ENCODE measurements at places on chromosomes 5 and 9.

GRCh38 chr5:134555890-134556311, 30.4 kb downstream of the JADE2 start:
- DNase-seq: peak; percentile 92

- DNase-seq: no peak
Measured at GRCh38 chr9:106915851-106916250, 52.9 kb downstream of the ZNF462 start.

DNA sequence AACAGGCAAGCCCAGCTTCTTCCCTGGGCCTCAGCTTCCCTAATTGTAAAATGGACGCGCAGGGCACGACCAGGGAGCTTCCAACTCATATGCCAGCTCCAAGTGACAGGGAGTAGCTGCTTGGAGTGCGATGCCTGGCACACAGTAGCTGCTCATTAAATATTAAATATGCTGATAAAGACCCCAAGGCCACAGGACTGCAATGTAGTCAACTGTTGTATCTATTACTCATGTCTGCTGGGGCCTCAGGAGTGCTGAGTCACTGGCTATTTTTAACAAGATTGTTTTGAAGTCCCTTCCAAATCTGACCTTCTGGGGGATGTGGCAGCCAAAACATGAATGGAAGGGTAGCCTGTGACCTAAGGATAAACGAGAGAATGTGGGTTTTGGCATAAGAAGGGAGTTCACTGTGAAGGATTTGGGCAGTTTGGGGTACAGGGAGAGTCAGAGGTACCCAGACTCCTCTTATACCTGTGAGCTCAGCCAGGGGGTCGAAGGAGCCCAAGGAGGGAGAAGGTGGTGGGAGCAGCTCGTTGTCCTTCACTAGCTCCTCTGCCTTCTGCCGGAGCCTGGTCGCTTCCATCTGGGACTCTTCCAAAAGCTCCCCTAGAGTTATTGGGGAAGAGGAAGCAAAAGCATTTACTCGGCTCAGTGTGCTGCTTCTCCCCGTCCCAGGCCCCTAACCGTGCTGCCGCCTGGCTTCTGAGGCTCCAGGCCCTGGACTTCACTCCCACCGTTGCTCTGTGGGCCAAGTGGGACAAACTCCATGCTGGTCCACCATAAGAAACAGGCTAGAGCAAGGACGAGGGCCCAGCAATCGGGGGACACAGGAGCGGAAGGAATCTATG, 17.5 kb downstream of the TNIP1 start:
- peak; percentile 82 for DNase-seq

DNA sequence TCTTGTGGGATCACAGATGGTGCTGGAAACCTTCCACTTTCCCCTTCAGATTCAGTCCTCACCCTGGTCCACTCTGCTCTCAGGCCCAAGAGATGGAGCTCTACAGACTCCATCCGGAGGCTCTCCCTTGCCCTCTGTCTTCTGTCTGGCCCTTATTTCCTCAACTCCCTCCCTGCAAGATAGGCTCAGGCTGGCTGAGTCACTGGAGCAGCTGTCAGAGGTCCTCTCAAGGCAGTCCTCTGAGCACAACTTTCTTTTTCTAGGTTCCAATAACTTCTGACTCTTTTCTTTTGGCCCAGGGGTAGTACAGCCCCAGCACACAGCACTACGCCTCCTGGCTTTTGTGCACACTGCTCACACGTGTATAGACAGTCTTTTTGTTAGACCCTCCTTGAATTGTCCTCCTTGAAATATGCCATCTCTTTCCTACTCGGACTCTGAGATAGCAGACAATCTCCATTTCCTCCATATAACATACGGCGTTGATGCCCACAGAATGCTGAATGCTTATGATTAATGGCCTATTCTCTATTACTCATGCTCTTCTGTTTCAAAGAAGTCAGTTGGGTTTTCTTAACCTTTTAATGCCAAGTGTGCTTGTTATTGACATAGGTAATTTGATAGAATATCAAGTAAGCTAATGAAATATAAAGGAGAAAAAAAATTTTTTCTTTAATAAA, 193.1 kb downstream of the SLC12A2 start:
- no peak for DNase-seq

- no peak for DNase-seq
Measured at GRCh38 chr5:45261125-45261524, 435.1 kb downstream of the HCN1 start.

DNA sequence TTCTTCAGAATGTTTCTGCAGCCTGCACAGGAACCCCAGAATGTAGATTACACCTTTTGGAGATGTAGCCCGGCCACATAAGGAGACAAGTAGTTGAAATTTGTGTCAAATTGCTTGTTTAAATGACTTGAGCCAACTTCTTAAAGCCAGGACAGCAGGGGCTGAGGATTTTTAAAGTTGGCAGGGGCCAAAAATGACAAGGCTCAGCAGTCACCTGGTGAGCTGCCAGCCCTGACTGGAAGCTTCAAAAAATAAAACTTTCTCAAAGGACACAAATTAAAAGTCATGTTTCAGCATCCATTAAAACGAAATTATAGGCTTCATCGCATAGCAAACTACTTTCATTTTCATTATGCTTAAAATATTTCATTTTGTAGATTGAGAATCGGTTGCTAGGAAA, 340.3 kb upstream of the WWC1 start:
- DNase-seq: no peak

DNA sequence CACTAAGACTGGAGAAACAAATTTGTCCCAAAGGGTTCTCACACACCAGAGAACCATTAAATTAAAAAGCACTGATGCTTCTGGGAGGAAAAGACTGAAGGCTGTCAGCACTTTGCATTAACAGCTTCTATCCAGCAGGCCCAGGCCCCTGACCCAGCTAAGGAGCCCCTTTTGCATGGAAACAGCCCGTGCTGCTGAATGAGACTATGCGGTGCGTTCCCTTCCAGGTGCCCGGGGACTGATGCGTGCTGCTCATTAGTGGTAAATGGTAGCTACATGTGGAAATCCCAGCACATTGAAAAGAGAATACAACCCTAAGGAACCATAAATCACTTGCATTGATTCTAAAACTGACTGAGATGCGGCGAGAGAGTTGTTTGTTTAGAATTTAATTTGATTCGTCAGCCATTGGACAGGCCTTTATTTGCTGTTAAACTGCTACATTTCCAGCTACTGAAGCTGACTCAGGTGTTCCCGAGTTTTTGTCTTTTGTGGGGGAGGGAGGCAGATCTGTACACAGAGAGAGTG, 351.0 kb upstream of the SLC24A2 start:
- DNase-seq: no peak

DNA sequence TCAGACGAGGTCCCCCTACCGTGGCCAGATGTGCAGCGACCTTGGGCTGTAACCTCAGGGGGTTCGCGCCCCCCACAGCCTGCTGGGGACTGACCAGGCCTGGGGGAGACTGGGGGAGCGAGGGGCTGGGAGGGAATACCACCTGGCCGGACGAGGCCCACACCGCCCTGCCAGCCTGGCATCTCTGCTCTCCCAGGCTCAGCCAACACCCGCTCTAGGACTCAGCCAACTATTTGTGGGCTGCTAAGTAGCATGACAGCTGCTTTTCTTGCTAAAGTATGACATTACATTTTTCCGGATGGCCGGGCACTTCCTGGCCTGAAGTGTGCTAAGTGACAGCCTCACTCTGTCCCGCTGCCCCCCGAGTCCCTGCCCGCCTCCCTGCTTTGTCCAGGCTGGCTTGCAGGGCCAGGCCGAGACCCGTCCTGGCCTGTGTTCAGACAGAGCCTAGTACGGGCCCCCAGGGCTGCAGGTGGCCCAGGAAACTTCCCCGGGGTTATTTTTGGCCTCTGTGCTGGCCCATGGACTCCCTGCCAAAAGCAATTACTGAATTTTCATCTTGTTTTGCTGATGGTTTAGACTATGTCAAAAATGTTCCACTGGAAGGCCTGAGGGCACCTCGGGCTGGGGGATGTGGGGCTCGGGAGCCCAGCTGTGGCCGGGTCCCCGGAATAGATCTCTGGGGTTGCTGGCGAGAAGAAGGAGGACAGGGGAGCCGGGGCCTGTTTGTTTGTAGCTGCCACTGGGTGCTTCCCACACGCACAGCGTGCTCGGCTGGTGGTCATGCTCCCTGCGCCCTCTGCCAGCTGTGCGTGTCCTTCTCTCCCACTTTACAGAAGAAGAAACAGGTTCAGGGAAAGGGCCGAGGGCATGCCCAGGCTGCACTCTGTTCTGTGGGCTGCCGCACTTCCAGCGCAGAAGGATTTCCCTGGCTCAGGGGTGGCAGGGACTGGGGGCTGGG, 13.4 kb upstream of the SLC2A6 start:
- DNase-seq: no peak

DNA sequence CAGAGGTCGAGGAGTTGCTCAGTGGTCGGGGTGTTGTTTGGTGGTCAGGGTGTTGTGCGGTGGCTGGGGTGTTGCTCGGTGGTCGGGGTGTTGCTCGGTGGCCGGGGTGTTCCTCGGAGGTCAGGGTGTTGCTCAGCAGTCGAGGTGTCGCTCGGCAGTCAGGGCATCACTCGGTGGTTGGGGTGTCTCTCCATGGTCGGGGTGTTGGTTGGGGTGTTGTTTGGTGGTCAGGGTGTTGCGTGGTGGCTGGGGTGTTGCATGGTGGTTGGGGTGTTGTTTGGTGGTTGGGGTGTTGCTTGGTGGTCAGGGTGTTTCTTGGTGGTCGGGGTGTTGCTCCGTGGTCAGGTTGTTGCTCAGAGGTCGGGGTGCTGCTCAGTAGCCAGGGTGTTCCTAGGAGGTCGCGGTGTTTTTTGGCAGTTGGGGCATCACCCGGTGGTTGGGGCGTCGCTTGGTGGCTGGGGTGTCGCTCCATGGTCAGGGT, 11.0 kb upstream of the GPSM1 start:
- no peak for DNase-seq

DNA sequence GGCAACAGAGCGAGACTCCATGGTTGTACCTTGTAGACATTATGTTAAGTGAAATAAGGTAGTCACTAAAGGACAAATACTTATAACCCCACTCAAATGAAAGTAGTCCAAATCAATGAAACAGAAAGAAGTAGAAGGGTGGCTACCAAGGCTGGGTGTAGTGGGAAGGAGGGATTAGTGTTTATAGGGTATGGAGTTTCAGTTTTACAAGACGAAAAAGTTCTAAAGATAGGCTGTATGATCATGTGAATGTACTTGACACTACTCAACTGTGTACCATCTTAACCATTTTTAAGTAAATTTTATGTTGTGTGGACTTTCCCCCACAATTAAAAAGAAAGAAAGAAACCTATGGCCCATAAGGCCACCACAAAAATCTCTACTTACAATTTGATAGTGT, 32.2 kb downstream of the ALDH7A1 start:
- no peak for DNase-seq

GRCh38 chr5:157345485-157345884, 79.6 kb downstream of the CYFIP2 start:
- no peak for DNase-seq

DNA sequence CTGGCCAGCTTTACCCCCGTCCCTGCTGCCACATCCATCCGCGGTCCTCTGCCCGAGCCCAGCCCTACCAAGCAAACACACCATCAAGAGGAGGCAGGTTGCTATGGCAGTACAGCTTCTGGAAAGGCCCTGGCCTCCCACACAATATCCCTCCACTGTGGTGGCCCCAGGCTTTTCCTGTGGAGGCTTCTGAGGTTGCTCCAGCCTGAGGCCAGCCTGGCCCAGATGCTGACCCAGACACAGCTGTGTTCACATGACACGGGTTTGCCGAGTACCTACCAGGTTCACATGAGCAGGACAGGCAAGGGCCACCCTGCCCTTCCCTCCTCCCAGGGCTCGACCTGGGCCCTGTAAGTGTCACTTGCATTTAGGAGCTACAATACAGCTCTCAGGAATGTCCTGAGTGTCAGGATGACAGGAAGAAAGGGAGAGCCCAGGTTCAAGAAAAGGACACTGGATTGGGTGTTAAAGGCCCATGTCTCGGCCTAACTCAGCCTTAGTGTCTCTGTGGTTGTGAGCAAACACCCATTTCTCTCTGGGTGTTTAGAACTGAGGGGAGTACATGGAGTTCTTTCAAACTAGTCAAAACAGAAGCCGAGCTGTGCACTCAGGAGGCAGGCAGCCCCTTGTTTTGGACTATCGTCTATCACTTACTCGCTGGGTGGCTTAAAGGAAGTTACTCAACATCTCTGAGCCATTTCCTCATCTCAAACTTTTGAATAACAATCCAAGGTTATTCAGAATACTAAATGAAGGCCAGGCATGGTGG, 40.2 kb downstream of the NAIF1 start:
- peak; percentile 42 for DNase-seq
